ENCODE measurements at places on chromosomes 1 and 21.

- DNase-seq: no peak
These were observed 131.3 kb downstream of the SLC30A10 start for GRCh38 chr1:219797009-219797408.

DNA sequence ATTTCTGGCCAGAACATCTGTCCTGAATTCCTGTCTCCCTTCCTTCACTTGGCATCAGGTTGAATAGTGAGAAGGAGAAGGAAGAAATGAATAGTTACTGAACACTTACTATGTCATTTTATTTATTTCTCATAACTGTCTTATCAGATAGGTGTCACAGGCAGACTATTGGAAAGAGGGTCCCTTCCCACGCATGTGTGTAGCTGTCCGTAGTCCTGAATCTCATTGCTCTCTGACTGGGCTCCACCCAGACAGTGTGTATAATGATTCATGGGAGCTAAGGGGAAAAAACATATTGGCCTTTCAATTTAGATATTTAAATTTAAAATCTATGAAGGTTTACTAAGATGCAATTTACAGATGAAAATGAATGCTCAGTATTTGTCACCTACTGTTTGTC, 86.1 kb downstream of the OMA1 start:
- no peak for DNase-seq

DNA sequence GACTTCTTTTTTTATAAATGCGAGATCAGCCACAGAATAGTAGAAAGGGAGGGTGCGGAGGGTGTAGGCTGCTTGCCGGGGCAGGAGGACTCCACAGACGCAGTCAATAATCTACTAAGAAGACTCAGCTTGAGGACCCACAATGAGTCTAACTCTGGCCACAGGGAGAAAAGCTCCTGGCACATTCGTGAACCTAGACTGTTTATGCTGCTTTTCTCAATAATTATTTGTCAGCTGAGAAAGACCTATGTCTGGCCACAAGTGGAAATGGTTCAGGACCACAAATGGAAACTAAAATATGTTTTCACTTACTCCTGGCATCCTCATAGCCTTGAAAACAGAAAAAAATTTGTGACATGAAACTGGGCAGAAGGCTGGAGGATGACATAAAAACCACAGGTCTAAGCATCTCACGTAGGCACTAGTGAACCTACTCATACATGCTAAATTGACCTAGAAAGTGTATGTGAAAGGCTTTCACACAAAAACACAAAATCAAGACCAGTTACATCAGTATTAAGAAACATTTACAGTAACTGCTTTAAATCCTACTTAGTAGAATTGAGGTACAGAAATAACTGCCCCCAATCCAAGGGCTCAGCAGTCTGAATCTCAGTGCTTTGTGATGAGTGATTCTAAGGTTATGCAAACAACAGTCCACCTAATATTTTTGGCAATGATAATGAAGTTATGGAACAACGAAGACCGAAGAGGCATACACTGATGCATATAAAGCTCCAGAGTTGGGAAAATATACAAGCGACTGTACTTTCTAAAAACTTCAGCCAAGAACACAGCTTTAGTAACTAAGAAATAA, 159.5 kb downstream of the SLC45A1 start:
- peak; percentile 37 for DNase-seq

- peak; percentile 66 for DNase-seq
These were observed at the start of gene MYCL for GRCh38 chr1:39901714-39902459. Gene MYCL, minus strand, starts transcription at chr1:39901917. Its CDS starts 483 bp downstream, at chr1:39901434.

GRCh38 chr1:200373811-200374231, 36.0 kb downstream of the ZNF281 start:
- DNase-seq: no peak

DNA sequence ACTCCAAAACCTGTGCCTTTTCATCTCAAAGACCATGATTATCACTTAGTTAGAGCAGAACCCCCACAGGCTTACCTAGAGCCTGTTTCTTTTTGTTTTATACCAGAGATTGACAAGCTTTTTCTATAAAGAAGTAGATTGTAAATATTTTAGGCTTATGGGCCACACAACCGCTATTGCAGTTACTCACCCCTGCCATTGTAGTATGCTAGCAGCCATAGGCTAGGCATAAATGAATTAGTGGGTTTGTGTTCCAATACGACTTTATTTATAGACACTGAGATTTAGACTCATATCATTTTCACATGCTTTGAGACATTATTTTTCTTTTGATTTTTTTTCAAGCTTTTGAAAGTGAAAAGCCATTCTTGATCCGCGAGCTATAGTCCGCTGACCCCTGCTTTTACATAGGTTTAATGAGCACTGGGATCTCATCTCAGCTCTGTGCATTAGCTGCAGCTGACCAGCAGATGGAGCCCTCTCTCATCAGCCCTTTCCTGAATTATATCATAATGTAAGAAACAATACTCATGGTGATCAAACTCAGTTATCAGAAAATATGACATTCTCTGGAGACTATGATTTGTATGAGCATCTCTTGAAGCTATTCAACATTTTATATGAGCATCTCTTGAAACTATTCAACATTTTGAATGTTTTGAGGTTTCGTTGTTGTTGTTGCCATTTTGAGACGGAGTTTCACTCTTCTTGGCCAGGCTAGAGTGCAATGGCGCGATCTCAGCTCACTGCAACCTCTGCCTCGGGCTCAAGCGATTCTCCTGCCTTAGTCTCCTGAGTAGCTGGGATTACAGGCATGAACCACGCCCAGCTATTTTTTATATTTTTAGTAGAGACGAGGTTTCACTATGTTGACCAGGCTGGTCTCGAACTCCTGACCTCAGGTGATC, 111.9 kb upstream of the L1TD1 start:
- peak; percentile 25 for DNase-seq

DNA sequence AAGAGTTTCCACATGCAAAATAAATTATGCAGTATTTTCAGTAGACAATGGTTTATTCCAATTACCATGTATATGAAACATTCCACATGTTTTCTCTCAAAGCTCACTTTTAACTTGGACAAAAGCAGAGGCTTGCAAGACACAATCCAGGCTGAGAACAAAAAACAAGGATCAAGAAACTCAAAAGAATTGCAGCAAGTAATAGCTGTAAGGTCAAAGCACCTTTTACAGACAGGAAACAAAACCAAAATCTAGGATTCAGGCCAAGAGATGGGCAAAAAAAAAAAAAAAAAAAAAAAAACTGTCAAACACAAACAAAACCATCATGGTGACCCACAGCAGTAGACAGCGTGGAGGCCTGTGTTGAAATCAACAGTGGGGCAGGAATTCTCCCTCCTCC, 9.3 kb downstream of the RGS1 start:
- no peak for DNase-seq

GRCh38 chr1:226702318-226702956, 36.6 kb downstream of the ITPKB start:
- DNase-seq: no peak

GRCh38 chr1:159817276-159818041, 9.2 kb upstream of the SLAMF8 start:
- DNase-seq: no peak

- no peak for DNase-seq
These were observed 10.6 kb downstream of the S100A6 start for GRCh38 chr1:153525088-153525728.

DNA sequence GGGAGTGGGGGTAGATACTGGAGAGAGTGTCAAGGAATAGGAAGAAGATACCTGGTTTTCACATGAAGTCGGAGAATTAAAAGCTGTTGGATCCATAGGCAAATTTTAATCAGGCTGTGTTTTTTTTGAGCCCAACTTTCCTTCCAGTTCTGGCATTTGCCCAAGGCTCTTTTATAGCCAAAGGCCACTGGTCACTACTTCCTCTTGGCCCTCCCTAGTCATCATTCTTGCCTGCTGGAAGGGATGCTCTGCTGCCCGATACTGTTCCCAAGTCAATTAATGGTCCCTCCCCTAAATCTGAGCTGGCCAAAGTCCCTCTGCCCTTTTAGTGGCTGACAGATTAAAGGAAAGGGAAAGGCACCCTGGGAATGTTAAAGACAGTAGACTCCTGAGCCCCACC, 102.8 kb upstream of the ZNF648 start:
- no peak for DNase-seq

- no peak for DNase-seq
These were observed 54.6 kb upstream of the ECE1 start for GRCh38 chr1:21344750-21345443.

DNA sequence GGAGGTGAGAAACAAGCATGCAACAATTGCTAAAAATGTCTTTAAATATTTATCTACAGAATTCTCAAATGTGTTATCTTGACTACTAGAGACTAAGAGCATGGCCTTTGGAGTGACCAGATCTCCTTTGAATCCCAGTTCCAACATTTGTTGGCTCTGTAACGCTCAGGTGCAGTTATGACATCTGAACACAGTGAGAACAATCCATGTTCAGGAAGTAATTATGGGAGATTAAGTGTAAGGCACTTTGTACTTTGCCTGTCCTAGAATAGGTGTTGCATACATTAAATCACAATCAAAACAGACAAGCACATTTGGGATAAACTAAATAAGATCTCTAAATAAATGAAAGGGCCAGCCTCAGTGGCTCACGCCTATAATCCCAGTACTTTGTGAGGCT, 454.5 kb downstream of the SMYD3 start:
- no peak for DNase-seq

- no peak for DNase-seq
These were observed 97.2 kb downstream of the VPS13D start for GRCh38 chr1:12326986-12327385.

- DNase-seq: no peak
These were observed 108.5 kb upstream of the SERTAD4 start for GRCh38 chr1:210123924-210124589.

- no peak for DNase-seq
These were observed 3.3 kb upstream of the FAM110D start for GRCh38 chr1:26155370-26156284.

DNA sequence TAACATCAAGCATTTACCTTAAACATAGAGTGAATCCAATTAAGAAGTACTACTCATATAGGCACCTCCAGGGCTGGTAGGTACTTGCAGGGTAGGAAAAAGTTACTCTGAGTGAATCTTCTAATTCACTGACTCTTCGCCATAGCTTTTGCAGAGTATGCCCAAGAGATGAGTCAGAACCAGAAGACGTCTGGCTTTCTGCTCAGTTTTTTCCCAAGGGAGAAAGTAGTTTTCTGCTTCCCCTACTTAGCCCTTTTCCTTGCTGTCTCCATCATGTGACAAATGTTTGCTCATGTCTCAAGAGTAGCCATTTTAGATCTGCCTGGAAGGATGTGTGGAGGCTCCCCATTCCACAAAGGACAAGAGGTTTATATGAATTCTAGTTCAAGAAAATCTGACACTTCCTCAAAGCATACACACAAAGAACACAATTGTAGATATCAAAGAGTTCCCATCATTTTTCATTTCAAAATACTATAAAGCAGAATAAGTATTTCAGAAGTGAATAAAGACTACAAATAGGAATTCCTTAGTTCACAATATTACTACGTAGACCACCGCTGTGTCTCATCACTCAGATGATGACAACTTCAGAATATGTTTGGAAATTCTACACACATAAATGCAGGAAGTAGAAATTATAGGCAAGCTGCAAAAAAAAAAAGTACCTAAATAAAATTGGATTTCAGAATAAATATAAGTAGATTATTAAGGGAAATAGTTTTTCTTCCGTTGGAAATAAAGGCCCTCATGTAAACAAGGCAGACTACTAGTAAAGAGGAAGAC, 98.5 kb downstream of the ASH1L start:
- no peak for DNase-seq

- DNase-seq: no peak
These were observed 172.6 kb downstream of the PLA2G4A start for GRCh38 chr1:187001198-187001889.

- DNase-seq: peak; percentile 68
These were observed 29.4 kb downstream of the VAV3 start for GRCh38 chr1:107935396-107936064.

- no peak for DNase-seq
These were observed 13.3 kb upstream of the POFUT2 start for GRCh38 chr21:45300786-45301520.

- no peak for DNase-seq
These were observed 142.3 kb downstream of the TRIM33 start for GRCh38 chr1:114368560-114369255.

Data from stimulated activated CD4-positive, alpha-beta T cell treated with anti-CD3 and anti-CD28 coated beads, Interleukin-1b, Interleukin-23, amount 100 ng/mL, for 48 hours (primary cell).